ENCODE measurements at places on chromosomes 6 and 20.

- DNase-seq: no peak
Measured at GRCh38 chr6:168088161-168089053, 9.4 kb upstream of the FRMD1 start.

DNA sequence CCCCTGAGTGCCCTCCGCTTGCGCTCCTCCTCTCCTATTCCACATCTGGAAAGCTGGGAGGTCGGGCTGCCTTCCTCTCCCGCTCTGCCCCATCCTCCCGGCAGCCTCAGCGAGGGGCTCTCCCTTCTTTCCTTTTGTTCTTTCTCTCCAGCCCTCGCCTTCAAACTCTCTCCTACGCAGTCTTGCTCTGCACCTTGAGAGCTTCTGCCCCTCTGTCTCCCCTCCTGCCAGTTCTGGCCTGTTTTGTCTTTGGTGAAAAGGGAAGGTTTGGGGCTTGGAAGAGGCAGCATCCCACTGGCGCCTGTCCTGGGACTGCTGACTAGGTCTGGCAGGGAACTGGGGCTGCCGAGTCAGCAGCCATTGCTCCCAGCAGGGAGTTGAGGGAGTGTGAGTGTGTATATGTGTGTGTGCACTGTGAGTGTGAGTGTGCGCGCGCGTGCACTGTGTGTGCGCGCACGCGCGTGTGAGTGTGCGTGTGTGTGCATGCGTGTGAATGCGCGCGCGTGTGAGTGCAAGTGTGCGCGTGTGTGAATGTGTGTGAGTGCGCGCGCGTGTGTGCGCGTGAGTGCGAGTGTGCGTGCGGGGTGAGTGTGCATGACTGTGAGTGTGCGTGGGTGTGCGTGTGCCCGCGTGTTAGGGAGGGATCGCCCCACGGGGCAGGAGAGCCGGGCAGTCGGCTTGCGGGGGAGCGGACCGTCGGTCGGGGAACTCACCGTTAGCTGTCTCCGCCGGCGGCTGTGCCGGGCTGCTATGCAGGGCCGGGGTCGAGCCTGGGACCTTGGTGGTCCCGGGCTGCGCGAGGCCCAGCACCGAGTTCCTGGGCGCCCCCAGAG lies 523 bp downstream of the CPXM1 start:
- no peak for DNase-seq

- peak; percentile 91 for DNase-seq
Measured at GRCh38 chr6:13328076-13328874, at the start of gene TBC1D7. TSS of gene TBC1D7 (minus strand) at chr6:13328537. CDS start at chr6:13326898, 1,639 bp downstream.

DNA sequence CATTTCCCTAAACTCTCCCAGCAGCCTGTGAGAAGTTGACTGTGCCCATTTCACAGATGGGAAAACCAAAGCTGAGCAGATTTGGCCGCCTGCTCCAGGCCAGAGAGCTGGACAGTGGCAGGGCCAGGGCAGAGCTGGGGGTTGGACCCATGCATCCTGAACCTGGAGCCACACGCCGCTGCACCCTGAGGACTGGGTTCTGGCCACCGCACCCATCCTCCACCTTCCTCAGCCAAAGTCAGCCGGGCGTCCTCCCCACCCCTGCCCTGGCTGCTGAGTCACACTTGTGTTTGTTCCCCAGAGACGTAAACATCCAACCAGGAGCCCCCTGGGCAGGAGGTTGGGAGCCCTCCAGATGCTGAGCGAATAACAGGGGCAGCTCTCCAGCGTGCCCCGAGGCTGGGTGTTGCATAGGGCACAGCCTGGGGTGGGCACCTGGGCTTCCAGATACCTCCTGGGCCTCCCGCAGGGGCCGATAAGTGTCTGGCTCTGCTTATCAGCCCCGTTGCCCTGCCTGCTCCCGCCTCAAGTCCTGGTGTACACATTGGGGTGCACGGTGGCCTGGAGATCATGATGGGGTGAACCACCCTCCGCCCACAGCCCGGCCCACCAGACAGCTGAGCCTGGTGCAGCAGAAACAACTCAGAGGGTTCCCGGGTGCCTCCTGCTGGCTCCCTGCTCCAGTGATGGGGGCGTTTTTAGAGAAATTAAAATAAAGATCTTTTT lies 23.8 kb downstream of the RBM38 start:
- DNase-seq: no peak

DNA sequence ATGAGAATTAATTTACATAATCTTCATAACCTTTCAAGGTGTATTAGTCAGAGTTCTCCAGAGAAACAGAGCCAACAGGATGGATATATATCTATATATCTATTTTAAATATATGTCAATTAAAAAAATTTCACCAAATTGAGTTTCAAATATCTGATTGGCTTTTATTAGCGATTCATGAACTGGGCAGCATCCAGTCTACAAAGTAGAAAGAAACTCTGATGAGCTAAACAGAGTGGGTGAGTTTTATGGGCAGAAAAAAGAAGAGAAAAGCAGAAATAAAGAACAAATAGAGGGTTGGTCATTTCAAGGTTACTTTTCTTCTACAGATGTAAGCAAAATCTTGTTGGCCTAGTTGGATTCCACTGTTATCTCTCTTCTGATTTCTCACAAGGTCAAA lies 29.0 kb upstream of the BTBD3 start:
- DNase-seq: no peak

DNA sequence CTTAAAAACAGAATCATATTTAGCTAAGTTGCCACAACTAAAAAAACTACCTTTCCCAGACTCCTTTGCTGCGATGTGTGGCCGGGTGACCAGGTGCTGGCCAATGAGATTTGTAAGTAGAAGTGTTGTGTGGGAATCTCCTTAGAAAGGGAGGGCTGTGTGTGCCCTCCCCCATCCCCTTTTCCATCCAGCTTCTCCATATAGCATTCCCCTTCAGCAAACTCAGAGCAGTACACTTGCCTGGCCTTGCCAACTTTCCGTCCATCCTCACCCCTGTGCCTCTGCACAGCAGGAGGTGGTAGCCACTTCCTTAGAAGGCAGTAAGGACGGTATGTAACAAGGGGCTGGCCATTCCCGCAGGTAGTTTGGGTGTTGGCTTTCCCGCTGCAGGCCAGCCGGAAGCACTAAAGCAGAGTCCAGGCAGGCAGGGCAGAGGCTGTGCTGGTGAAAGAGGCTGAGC lies 22.3 kb upstream of the KCNK16 start:
- no peak for DNase-seq

- DNase-seq: no peak
Measured at GRCh38 chr6:132525866-132526265, 12.2 kb upstream of the TAAR9 start.

- DNase-seq: no peak
Measured at GRCh38 chr20:64101731-64102621, 5.4 kb downstream of the NPBWR2 start.

DNA sequence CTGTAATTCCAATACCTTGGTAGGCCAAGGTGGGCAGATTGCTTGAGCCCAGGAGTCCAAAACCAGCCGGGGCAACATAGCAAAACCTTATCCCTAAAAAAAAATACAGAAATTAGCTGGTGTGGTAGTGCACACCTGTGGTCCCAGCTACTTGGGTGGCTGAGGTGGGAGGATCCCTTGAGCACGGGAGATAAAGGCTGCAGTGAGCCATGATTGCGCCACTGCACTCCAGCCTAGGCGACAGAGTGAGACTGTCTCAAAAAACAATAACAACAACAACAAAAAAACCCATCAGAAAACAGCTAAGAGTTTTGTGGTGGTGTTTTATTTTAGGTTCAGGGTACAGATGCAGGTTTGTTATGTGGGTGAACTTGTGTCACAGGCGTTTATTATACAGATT lies 42.9 kb upstream of the FANCE start:
- no peak for DNase-seq

DNA sequence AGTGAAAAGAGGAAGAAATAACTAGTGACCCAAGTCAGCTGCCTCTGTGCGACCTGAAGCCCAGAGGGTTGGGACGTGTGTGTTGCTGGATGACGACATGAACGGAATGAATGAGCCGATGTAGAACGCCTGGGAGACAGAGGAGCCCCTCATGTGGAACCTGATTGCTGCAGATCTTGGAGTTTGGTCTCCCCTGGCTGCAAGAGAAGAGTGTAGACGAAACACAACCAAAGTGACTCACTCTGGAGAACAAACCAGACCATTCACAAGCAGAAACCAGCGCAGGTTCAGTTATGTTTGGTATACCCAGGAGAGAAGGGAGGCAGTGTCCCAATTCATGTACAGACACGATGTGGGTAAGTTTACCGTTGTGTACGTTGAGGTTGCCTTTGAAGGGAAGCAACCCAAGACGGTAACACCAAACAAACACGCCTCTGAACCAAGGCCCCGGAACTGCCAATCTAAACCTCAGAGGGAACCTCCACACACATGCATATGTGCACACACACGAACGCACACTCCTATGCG lies 265.9 kb downstream of the BMP7 start:
- no peak for DNase-seq

- no peak for DNase-seq
Measured at GRCh38 chr6:136511397-136511796, 38.8 kb downstream of the MAP7 start.

DNA sequence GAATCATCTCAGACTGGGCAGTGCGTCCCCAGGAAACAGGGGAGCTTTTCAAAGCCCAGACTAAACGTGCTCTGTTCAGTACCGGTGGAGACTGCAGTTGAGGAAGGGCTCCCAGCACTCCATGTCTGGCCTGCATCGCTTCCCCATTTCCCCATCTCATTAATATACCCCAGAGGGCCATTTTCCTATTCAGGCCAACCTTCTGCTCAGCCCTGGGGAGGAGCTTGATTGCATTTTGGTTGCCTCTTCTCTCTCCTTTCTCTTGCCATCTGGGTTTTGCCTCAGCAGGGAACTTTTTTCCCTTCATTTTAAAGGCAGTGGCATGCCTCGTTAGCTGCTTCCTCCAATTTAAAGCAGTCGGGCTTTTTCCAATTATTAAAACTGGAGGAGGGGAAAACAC lies 394.3 kb upstream of the SOX4 start:
- no peak for DNase-seq

GRCh38 chr6:35984701-35985100 lies 39.7 kb downstream of the SLC26A8 start:
- no peak for DNase-seq

DNA sequence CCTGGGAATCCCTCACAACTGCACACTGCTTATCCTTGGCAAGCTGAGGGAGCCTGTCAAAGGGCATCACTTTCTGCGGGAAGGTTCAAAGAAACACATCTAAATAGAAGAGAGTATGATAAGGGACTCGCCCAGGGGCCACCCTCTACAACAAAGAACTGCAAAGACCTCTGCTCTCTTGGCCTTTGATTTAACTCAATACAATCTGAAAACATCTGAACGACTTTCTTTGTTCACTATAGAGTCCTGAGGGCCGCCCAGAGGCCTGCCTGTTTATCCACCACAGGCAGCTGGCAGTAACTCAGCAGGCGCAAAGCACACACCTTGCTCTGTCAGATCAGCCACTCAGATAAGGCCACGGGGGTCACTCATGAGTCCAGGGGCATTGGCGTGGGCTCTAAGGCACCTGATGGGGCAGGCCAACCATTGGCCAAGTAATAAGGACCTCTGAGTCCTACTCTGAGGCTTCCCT lies 139.3 kb downstream of the UNC5CL start:
- DNase-seq: no peak

DNA sequence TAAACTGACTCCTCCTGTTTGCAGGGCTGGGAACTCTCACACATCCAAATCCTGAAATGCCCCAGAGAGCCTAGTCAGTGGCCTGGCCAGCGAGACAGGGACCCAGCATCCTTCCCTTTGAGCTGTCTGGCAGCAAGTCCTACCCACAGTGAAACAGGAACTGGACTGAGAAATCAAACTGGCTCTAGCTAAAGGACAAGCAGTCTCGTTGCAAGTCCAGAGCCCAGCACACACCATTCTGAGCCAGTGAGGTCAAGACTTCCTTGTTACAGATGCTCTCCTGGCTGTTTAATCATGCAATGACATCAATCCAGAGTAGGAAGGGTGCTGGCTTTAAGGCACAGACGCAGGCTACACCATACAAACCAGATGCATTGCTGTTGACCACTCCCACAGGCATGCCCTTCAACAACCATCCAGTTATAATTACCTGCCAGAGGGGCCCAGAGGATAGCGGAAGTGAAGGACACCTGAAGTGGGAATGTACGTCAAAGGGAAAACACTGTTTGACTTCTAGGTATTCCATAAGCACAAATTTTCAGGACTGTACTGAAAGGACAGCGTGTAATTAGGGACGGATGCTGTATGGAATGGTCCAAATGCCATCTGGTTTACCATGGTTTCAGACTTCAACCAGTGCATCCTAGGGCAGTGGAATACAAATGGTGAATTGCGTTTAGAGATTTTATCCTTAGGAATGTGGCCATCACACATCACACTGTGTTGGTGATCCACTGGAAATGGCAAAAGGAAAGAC lies 114.4 kb downstream of the SLC23A2 start:
- no peak for DNase-seq

DNA sequence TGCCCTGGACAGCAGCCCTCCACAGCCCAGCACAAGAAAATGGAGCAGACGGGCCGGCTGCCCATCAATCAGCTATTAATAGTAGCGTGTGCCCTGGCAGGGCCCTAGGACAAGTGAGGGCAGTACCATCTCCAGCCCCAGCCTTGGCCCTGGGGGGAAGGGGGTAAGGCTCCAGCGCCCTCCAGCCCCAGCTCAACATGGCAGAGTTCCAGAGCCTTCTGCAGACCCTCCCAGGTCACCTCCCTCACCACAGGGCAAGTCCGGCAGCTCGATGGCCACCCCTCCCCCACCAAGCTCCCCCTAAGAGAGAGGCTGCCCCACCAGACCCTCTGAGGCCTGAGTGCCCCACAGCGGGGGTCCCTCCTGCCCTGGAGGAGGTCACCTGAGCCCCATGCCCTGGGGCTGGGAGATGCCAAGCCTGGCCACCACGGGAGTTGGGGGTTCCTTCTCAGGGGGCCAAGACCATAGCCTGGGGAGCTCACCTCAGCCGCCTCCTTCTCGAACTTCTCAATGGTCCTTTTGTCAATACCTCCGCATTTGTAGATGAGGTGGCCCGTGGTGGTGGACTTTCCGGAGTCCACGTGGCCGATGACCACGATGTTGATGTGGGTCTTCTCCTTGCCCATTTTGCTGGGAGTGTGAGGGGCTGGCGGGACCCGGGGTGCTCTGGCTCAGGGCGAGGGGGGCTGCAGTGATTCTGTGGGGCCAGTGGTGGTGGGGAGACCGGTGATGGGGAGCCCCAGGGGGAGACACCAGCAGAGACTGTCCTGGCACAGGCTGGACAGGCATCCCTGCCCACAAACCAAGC lies 1.5 kb downstream of the EEF1A2 start:
- DNase-seq: no peak

DNA sequence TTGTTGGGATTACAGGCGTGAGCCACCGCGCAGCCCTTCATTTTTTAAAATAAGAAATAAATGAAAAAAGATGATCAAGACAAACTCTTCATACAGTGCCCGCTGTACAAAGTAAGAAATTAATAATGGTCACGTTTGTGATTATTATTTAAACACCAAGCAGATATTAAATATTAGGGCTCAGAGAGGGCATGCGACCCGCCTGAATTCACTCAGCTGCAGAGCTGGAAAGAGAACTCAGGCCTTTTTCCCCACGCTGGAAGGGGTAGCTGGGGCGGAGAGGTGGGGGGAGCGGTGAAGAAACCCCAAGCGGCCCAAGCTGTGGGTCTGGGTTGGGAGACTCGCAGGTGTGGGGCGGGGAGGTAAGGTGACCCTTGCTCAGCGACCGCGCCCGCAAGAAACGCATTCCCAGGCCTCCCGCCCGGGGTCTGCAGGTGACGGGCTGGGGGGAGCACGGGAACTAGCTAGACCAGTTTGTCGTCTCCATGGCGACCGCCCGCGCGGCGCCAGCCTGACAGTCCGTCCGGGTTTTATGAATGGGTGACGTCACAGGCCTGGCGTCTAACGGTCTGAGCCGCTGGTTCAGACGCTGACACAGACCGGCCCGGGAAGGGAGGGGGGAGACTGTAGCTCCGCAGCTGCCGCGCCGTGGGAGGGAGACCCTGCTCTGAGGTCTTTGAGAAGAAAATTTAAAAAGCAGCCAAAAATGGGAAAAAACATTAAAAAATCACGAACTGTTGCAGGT lies 1.1 kb upstream of the ID1 start:
- DNase-seq: peak; percentile 37
